KG1 (cell line): ENCODE measurements at places on chromosomes 4 and X.

DNA sequence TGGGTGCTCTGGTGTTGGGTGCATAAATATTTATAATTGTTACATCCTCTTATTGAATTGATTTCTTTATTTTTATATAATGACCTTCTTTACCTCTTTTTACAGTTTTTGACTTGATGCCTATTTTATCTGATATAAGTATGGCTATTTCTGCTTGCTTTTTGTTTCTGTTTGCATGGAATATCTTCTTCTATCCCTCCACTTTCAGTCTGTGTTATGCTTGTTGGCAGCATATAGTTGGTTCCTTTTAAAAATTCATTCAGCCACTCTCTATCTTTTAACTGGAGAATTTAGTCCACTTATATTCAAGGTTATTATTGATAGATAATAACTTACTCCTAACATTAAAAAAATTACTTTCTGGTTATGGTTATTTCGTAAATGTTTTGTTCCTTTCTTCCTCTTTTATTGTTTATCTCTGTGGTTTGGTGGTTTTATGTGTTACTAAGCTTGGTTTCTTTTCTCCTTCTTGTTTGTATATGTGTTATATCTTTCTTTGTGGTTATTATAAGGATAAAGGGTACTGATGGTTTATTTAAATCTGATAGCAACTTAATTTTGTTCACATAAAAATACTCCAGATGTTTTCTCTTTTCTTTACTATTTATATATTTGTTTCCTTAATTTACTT is 69.5 kb downstream of the IL15 start:
- DNase-seq = no peak

DNA sequence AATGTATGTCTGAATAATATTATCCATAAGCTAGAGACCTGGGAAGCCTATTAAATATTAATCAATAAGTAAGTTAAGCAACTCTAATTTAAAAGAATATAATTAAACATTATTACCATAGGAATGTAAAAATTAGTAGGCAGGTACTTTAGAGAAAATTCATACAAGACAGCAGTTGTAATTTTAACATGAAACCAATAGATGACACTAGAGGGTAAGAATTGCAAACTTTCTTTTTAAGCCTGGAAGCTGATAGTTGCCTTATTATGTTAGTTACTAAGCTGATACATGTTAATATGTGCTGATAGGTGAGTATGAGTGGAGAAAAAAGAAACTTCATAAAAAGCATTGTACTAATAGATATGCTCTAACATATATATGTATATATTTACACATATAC is 1157.4 kb downstream of the FAM133A start:
- DNase-seq = no peak

DNA sequence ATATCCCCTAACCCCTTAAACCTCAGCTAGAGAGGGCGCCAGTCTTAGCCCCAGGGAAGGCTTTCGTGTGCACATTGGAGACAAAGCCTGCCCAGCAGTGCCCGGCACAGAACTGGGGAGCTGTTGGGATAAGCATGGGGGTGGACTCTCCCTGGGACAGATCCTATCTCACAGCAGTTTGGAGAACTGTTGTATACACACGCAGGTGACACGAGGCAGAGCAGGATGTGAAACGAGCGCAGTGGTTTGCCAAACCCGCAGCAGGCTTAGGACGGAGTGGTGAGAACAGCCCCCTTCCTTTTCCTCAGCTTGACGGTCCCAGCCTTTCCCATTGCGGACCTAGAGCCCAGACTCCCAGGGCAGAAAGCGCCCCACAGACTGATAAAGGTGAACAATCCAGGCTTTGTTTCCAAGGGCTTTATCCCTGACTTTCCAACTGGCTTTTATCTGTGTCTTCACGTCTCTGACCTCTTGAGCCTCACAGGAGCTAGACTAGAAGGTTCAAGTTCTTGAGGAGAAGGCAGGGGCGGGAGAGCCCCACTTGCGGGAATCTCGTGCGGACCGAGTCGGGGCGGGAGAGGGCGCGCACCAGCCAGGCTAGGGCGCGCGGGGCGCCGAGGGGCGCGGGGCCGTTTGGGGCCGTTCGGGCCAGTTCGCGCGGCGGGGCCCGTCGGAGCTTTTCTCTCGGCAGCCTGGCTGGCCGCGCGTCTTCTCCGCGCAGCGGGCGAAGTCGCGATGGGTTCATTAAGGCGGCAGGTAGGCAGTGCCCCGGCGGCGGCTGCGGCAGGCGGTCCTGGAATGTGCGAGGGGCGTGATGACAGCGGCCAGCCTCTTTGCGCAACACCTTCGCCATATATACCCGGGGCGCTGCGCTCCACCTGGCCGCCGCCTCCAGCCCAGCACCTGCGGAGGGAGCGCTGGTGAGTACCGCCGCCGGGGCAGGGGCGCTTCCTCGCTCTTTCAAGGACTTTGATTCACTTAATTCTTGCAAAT is at the start of gene SLC34A2:
TSS of gene SLC34A2 (plus strand) at position 881 of the 993 bp plus-strand sequence. CDS start 6,650 bp downstream, outside the sequence.
- no peak for DNase-seq

DNA sequence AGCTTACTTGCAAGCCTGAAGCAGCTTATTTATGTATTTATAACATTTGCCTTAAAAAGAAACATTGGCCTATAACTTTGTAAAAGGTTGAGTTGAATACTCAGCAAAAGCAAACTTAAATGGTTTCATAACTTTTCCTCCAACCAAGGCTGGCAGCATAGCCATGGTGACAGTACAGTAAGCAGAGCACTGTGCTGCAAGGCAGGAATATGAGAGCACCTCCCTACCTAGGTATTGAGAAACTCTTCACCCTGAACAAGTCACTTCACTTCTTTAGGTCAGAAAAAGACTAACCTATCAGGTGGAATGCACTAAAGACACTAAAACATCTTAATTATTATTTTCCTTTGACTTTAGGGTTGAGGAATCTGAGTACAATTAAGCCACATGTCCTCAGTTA is 63.9 kb upstream of the GYPA start:
- DNase-seq = no peak

DNA sequence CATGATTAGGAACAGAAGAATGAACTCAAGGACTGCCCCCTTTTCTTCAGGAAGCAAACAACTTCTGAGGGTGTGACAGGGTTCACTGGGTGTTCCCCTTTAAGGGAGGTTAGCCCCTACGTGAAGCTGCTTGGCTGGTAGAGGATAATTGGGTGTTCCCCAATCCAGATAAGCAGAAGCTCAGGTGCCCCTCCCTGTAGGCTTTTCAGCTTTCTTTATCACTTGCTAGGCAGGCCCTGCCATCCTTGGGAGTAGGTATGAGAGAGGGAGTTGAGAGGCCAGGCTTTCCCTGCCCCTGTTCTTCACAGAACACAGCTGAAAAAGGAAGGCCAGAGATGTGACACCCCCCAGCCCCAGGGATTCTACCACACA is 44.2 kb downstream of the RTL9 start:
- DNase-seq = no peak

GRCh38 chr4:931960-932712 is at the start of the genes GAK and TMEM175:
Gene GAK (minus strand): TSS chr4:932316. CDS start chr4:932187, 129 bp downstream.
Gene TMEM175 (plus strand): TSS chr4:932460. CDS start chr4:947740, 15,280 bp downstream.
- peak; percentile 90 for DNase-seq

DNA sequence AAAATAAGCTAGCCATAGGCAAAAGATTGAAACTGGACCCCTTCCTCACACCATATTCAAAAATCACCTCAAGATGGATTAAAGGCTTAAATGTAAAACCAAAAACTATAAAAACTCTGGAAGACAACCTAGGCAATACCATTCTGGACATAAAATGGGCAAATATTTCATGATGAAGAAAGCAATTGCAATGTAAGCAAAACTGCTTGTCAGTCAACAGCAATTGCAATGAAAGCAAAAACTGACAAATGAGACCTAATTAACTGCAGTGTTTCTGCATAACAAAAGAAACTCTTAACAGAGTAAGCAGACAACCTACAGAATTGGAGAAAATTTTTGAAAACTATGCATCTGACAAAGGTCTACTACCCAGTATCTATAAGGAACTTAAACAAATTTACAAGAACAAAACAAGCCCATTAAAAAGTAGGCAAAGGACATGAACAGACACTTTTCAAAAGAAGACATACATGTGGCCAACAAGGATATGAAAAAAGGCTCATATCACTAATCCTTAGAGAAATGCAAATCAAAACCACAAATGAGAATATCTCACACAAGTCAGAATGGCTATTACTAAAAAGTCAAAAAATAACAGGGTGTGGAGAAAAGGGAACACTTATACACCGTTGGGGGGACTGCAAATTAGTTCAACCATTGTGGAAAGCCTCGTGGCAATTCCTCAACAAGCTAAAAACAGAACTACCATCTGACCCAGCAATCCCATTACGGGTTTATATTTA is 46.7 kb downstream of the CFAP299 start:
- DNase-seq = no peak

GRCh38 chrX:150841456-150842197 is 56.8 kb downstream of the CD99L2 start:
- no peak for DNase-seq

DNA sequence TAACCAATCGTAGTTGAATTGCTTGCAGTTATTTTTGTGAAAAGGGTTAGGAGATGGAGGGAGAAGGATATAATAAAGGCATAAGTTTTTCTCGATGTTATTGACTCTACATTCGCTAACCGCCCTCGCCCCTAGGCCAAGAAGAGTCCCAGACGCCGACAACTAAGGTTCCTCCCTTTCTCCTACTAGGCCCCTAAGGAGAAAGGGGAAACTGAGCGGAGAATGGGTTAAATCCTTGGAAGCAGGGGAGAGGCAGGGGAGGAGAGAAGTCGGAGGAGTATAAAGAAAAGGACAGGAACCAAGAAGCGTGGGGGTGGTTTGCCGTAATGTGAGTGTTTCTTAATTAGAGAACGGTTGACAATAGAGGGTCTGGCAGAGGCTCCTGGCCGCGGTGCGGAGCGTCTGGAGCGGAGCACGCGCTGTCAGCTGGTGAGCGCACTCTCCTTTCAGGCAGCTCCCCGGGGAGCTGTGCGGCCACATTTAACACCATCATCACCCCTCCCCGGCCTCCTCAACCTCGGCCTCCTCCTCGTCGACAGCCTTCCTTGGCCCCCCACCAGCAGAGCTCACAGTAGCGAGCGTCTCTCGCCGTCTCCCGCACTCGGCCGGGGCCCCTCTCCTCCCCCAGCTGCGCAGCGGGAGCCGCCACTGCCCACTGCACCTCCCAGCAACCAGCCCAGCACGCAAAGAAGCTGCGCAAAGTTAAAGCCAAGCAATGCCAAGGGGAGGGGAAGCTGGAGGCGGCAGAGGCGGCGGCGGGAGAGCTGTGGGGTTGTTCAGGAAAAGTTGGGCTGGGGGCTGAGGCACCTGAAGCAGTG is 5.9 kb downstream of the ATOH1 start:
- no peak for DNase-seq

GRCh38 chr4:174928575-174929253 is 10.6 kb downstream of the ADAM29 start:
- no peak for DNase-seq

DNA sequence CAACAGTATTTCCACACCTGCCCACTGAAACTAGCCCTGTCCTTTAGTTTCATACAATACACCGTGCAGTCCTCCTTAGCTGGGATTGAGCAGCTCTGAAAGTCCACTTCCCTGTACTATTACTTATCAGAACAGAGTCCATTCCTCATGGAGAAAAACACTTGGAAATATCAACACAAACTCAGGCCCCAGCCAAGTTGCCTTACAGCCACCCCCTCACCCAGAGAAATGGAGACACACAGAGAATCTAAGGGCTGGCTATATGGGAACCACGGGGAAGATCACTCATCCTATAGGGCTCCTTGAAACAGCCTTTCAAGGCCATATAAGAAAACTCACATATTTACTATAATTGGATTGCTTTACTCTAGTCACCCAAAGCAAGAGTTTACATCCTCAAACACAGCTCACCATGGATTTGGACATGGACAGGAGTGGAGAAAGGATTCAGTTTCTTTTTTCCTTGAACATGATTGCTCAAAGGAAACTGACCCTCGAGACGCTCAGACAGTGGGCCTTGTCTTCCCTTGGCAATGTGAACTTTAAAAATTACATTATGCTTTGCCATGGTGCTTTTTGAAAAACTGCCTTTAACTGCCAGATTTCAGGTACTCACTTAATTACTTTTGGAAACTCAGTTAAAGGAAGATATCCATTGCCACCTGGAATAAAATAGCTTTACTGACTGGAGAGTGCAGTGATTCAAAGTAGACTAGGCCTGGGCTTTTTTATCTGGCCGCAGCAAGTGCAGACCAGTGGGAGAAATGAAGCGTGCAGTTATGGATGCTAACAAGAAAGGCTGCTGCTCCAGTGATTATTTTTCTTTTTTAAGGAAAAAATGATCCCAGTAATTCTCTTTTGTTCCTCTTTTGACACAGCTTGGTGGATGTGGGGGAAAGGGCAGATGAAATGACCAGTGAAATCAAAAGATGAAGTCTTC is 1.6 kb downstream of the SCARB2 start:
- no peak for DNase-seq

- no peak for DNase-seq
These were observed 28.2 kb upstream of the IGSF1 start for GRCh38 chrX:131317326-131317725.

- no peak for DNase-seq
These were observed 13.6 kb upstream of the ARX start for GRCh38 chrX:25029288-25029825.

GRCh38 chr4:7929118-7929951 is 10.3 kb downstream of the AFAP1 start:
- DNase-seq = no peak

DNA sequence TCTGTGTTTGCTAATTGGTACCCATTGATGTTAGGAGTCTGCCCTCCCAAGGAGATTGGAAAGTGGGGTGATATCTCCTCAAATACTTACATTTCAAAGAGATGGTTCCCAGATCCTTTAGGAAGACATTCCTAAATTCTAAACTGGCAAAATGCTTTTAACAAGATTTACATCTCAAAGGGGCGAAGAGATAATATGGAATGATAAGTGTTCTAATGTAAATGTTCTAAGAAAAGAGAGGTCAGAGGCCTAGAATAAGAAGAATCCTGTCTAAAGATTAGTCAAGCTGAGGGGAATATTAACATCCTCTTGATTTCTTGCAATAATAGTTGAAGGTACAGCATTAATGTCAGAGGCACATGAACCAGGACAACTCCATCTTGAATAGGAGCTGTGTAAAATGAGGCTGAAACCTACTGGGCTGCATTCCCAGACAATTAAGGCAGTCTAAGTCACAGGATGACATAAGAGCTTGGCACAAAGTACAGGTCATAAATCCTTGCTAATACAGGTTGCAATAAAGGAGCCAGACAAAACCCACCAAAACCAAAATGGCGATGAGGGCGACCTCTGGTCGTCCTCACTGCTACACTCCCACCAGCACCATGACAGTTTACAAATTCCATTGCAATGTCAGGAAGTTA is 2248.1 kb downstream of the ARAP2 start:
- DNase-seq = no peak

DNA sequence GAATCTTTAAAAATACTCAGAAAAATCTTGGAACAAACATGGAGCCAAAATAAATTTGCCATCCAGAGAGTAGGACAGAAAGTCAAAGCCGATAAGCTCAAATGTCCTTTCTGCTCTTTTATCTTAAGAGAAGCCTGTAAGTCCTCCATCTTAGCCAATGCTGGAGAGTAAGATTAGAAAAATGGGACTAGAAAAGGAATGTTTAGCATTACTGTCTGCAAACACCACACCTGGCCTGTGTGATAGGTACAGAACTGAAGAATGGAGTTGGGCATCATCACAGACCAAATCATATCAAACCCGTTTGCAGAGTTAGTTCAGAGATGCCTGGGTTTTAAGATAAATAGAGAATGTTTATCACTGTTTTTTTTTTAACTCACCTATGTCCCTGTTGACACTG is 10.5 kb upstream of the SLC39A8 start:
- no peak for DNase-seq

GRCh38 chr4:86967073-86967472 is 32.3 kb downstream of the AFF1 start:
- peak; percentile 33 for DNase-seq
